Progenitor cell of endocrine pancreas (in vitro differentiated cells): ENCODE measurements at places on chromosomes 5 and 9. TPM values are rescaled to one million over a fixed set of nuclear protein-coding genes. Genes with fewer than 3 reads are reported as not detected.

DNA sequence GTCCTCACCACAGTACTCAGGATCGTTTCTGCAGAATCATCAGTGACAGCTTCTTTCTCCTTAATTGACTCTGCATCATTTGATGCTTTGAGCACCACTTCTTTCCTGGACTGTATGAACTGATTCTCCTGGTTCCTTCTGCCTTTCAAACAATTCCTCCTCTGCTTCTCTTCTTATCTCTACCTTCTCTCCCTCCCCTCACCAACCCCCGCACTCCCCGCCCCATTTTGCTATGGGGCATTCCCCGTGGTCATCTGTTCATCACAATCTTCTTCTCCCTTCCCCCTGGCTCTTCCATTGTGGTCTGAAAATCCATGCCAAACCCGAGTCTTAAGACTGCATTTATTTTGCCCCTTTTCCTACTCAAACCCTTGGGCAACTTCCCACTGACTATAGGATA is 57.9 kb downstream of the FAM78A start:
- no peaks in the 10 kb centered on the region for H3K27me3 ChIP-seq
- H3K36me3 ChIP-seq: peaks cover 12% of the 10 kb centered on the region
- H3K27ac ChIP-seq: no peak overlapping the region
- no peak for DNase-seq

- peak overlapping the region; percentile 99 for H3K27ac ChIP-seq
- no peak overlapping the region for H3K4me3 ChIP-seq
- H3K27me3 ChIP-seq: no peaks in the 10 kb centered on the region
- DNase-seq: no peak
- H3K4me1 ChIP-seq: peaks cover 4% of the 10 kb centered on the region
Measured at GRCh38 chr9:20658677-20659473, 25.2 kb upstream of the FOCAD start.

DNA sequence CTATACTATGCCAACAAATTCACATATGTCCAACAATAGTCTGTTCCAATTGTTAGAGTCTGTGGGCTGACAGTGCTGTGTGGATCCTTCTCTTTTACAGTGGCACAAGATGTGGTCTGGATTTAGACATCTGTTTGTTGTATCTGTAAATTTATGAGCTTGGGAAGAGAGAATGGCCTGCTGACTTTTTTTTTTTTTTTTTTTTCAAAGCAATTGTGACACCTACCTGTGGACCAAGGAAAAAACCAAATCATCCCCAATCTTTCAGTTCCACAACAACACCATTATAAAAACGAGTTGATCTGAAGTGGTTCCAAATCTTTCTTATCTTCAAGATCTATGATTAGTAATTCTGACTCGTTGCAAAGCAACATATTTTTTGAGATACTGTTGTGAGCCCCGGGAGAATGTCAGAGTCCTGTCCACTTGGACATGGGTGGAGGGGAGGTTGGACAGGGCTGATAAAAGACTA is 4.9 kb downstream of the IRX2 start:
- peaks cover 12% of the 10 kb centered on the region for H3K4me1 ChIP-seq
- no peak for DNase-seq
- peaks cover 7% of the 10 kb centered on the region for H3K36me3 ChIP-seq
- H3K27me3 ChIP-seq: peaks cover 70% of the 10 kb centered on the region

DNA sequence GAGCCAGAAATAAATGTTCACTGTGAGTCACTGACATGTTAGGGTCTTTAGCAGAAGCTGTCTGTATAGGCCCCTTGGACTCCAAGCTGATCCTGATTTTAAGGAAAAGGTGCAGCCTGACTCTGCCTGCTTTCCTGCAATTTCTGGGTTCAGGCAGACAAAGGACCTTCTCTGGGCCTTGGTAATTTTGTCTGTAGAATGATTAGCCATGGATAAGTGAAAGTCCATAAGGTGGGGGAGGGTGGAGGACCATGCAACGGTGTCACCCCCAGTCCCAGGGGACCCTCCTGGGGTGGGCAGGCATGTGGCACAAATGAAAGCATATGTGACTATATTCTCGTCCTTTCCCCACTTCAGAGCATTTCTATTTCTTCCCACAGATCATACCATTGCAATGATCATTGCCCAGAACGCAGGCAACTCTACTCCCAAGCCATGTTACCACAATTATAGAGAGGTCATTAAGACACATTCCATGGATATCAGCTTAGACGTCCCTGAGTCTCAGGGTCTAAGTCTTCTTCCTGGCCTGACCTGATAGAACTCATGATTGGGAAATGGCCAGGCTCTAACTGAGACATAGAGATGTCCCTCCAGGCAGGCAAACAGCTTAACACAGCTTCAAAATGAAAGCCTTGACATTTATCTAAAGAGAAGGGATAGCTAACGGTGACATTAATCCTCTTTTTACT is 157.9 kb upstream of the ALDH1B1 start:
- peaks cover 17% of the 10 kb centered on the region for H3K27me3 ChIP-seq
- no peaks in the 10 kb centered on the region for H3K36me3 ChIP-seq
- no peak overlapping the region for H3K4me3 ChIP-seq
- H3K27ac ChIP-seq: no peak overlapping the region

DNA sequence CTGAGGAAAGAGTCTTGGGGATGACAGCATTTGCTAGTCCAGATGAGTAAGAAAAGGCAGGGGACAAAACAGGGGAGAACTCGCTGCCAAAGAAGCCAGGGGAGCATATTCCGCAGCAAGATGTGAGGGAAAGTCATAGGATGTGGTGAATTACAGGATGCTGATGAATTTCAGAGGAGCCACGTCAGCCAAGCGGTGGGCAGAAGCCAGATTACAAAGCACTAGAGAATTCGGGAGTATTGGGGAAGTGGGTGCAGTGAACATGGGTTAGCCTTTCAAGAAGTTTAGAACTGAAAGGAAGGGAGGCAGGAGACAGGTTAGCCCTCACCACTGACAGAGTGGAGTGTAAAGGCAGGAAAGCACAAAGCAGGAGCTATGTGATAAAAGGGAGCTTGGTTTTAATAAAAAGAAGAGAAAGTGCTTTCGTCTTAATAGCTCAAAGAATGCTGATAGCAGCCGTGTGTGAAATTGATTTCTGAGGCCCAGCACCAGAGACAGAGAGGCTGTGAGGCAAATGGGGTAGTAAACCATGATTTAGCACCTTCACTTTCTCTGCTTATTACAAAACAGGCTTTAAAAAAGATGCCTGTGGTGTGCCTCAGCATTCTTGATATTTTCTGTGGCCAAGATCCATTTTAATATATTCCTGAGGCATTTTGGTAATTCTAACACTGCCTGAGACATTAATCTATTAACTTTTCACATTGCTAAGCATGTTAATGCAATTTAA is 16.9 kb downstream of the ADAMTSL1 start:
- peaks cover 26% of the 10 kb centered on the region for H3K4me1 ChIP-seq
- no peaks in the 10 kb centered on the region for H3K36me3 ChIP-seq
- DNase-seq: no peak
- H3K27ac ChIP-seq: no peak overlapping the region
- H3K4me3 ChIP-seq: no peak overlapping the region

DNA sequence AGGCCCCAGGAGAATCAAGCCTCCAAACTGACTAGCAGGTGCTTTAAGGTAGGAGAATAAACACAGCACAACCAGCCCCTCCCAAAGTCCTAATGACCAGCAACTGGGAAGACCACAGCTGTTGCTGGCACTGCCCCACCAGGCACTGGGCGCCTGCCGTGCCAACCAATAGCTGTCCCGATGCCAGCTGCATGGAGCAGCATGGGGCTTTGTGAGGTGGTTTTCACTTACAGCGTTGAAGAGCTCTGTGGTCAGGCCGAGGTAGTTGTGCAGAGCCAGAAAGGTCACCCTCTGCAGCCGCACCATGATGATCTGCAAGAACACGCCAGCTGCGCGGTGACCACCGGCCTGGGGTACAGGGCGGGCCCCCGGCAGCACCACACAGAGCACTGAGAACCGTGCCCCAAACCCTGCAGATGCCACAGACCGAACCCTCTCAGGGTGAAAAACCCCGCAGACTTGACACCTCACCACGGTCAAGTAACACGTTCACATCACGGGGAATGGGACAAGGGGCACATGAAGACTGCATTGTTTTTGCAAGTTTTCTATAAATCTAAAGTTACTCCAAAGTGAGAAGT is 28.7 kb downstream of the PNPLA7 start:
- H3K27me3 ChIP-seq: no peaks in the 10 kb centered on the region
- no peak overlapping the region for H3K27ac ChIP-seq

GRCh38 chr9:31335529-31336234 is 1048.8 kb upstream of the ACO1 start:
- H3K4me3 ChIP-seq: no peak overlapping the region
- no peaks in the 10 kb centered on the region for H3K4me1 ChIP-seq
- no peaks in the 10 kb centered on the region for H3K36me3 ChIP-seq
- no peak overlapping the region for H3K27ac ChIP-seq
- no peak for DNase-seq

DNA sequence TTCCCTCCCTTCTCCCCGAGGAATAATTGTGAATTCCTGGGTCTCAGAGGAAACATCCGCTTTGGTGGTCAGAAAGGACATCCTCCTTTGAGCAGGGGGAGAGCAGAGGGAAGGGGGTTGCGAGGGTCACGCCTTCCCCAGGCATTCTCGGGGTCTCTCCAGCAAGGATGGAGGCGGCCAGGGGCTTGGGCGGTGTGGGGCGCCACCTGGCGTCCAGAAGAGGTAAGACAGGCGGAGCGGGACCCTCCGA is 129.1 kb downstream of the KCNIP1 start:
- H3K4me3 ChIP-seq: peak overlapping the region; percentile 68
- no peaks in the 10 kb centered on the region for H3K36me3 ChIP-seq
- peak overlapping the region; percentile 96 for H3K27ac ChIP-seq
- peak; percentile 77 for DNase-seq
- peaks cover 16% of the 10 kb centered on the region for H3K4me1 ChIP-seq

GADD45G gene
- total RNA-seq: 1.8 and 1.9 TPM in 2 replicates

GRCh38 chr5:32500181-32500580 is 55.6 kb upstream of the ZFR start:
- peaks cover 38% of the 10 kb centered on the region for H3K27me3 ChIP-seq
- peaks cover 7% of the 10 kb centered on the region for H3K4me1 ChIP-seq
- H3K4me3 ChIP-seq: no peak overlapping the region

DNA sequence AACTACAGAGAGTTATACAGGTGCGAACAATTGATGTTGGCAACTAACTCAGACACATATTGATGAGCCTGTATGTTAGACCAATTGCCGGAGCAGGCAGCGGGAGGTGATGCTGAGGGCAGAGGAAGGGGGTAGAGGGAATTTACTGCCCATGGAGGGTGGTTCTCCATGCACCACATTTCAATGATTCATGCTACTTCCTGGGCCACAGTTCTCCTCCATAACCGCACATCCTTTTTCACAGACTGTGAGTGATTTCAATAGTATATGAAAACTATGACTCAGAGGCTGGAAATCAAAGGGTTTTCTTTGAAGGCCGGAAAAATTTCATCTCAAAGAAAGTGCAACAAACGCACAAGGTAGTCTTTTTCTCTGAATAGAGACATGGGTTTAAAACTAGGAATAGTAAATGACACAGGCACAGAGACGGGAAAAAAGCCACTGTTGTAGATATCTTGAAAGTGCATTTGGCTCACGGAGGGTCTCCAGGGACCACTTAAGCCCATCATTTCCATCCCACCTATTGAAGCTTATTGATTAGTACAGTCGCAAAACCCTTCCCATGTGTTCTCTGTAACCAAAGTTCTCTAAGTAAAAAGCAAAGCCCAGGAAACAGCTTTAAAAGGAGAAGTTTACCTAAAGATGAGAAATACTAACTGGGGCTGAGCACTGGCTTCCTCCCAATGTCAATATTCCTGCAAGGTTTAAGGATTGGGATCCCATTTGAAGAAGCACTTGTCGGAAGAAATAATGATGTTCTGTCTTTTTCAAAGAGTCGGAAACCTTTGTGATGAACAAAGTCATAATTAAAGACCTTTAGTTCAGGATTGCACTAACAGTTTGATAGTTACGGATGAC is 28.0 kb upstream of the ADAM19 start:
- no peaks in the 10 kb centered on the region for H3K36me3 ChIP-seq
- no peak overlapping the region for H3K27ac ChIP-seq
- DNase-seq: no peak
- H3K4me3 ChIP-seq: no peak overlapping the region
- H3K27me3 ChIP-seq: no peaks in the 10 kb centered on the region

DNA sequence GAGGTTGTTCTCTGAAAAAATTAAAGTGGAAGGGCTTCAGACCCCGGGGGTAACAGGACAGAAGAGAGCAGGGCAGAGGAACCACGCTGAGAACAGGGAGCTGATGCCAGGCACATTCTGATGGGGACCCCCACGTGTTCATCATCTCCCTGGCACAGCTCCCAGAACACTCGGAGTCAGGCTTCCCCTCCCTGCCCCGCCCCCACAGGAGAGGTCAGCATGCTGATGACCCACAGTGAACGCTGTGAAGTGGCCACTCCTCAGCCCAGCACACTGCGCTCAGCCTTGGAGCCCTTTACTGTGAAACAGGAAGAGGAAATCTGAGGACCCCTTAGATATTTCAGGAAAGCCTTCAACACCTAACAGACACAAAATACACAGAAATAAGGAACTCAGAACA is 16.4 kb downstream of the RETREG1 start:
- peaks cover 4% of the 10 kb centered on the region for H3K36me3 ChIP-seq
- no peak for DNase-seq
- no peak overlapping the region for H3K4me3 ChIP-seq

- H3K27ac ChIP-seq: no peak overlapping the region
- H3K27me3 ChIP-seq: peaks cover 10% of the 10 kb centered on the region
- no peaks in the 10 kb centered on the region for H3K36me3 ChIP-seq
- peaks cover 11% of the 10 kb centered on the region for H3K4me1 ChIP-seq
- H3K4me3 ChIP-seq: no peak overlapping the region
Measured at GRCh38 chr9:117411547-117411946, 3.3 kb downstream of the ASTN2 start.

DNA sequence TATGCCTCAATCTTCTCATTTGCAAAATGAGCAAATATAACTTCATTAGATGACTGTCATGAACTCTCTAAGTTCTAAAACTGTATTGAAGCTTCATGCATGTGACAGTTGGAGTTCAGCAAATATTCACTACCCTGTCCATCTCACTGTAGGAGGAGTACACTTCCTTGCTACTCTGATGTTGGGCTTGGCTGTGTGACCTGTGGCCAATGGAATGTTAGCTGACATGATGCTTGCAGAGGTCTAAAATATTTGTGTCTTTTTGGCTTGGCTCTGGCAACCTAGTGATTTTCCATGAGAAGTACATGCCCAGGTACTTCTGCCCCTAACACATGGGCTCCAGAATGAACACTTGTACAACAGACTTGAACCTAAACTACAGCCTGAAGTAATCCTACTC is 203.1 kb upstream of the ANKH start:
- no peak overlapping the region for H3K27ac ChIP-seq
- no peaks in the 10 kb centered on the region for H3K4me1 ChIP-seq
- H3K36me3 ChIP-seq: no peaks in the 10 kb centered on the region
- H3K4me3 ChIP-seq: no peak overlapping the region

GRCh38 chr5:38793099-38793498 is 52.7 kb upstream of the OSMR start:
- no peak for DNase-seq
- H3K4me1 ChIP-seq: no peaks in the 10 kb centered on the region
- H3K27ac ChIP-seq: no peak overlapping the region
- peaks cover 7% of the 10 kb centered on the region for H3K27me3 ChIP-seq
- no peak overlapping the region for H3K4me3 ChIP-seq

FNIP1 gene
- total RNA-seq: 28.8 and 28.9 TPM in 2 replicates
